ENCODE measurements at places on chromosomes 11 and 22.

DNA sequence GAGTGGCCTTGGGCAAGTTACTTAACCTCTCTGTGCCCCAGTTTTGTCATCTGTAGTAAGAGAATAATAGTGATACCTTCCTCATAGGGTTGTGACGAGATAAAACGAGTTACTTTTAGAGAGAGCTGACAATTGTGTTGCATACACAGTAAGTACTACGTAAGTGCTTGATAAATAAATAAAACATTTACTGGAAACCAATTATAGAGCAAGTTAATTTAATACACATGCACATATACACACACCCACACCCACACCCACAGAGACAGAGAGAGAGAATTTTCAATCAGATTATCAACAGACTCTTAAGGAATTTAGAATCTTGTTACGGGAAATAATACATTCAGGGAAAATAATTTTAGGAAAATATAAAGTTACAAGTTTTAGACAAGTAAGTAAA lies 1045.8 kb upstream of the TENM4 start:
- DNase-seq: no peak

GRCh38 chr11:10044618-10045017 lies 249.4 kb downstream of the SBF2 start:
- DNase-seq: no peak

DNA sequence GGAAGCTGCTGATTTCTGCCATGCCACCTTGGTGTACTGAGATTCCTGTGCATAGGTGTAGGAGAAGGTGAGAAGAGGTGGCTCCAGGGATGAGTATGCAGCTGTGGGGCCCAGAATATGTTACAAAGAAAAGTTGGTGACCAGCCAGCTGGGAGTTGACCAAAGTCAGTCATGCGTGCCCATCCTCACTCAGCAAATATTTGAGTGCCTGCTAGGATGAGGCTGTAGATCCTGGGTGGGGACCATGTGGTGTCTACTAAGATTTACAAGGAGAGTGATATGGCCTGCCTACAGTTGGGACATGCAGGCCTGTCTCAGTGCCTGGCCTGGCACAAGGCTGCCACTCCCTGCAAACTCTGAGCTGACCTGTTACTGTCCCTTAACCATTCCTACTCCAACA lies 19.4 kb downstream of the RNF185 start:
- DNase-seq: no peak

DNA sequence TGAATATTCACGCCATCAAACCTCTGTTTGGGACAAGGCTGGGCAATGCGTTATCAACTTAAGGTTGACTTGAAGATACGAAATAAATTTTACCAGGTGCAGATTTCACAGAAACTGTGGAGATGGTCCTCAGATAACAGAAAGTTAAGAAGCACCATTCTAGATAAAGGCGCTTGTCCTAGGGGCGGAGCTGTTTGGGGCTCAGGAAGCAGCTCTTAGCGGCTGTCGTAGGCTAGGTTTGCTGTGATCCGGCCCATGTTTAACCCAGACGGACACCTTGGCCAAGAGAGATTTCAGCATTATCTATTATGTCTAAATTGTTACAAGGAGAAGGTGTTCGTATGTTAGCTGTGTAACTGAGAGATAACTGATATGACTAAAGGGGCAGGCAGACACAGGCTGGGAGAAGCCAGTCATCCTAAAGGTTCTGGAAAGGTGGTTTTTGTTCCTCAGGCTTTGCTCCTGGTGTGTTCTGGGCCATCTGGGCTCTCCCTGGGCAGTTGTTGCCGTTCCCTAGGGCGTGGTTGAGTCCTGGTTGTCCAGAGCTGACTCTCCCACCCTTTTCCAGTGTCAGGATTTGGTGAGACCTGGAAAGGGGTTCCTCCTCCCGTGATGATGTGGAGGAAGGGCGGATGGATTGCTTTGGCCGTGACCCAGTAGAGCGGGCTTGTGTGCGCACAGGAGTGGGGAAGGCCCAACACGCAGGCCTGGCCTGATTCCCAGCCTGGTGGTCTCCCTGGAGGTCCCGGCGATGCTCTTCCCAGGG lies 25.8 kb downstream of the TPCN2 start:
- DNase-seq: no peak

GRCh38 chr11:12692229-12693075 lies 18.2 kb downstream of the TEAD1 start:
- DNase-seq: no peak

DNA sequence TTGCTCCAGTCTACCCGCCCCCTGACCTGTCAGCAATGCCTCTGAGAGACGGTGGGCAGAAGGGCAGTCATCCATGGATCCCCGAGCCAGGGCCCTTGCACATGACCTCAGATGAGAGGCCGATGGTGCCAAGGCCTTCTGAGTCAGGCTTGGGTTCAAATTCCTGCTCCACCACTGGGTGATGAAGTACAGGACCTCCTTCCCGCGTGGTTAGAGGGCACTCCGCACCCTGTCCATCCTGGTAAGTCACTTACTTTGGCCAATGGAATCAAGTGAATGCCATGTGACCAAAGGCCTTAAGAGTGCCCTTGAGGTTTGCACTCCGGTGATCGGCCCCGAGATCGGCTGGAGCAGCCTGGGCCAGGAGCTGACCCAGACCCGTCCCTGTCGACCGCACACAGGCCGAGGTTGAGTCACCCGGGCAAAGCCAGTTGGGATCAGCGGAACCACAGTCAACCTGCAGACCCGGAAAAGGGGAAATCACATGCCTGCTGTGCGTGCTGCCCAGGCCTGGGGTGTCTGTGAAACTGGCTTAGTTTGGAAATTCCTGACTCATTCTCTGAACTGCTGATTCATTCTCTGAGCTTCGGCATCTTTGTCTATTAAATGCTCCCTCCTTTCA lies 48.9 kb downstream of the RTL6 start:
- no peak for DNase-seq

DNA sequence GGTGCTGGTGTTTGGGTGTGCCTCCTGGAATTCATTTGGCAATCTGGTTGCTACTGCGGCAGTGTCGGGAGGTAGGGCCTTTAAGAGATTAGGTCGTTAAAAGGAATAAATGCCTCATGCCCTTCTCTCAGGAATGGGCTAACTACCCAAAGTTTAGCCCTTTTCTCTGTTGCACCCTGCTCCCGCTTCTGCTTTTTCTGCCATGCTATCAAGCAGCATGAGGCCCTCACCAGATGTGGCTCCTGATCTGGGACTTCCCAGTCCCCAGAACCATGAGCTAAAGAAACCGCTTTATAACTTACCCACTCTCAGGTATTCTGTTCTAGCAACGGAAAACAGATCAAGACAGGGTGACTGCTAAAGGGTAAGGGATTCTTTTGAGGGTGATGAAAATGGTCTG lies 6.3 kb downstream of the EIF3D start:
- DNase-seq: no peak
